ENCODE measurements at places on chromosomes 3 and 15.

- DNase-seq, result no peak
These were observed 362.1 kb downstream of the LRRC3B start for GRCh38 chr3:26984416-26985390.

DNA sequence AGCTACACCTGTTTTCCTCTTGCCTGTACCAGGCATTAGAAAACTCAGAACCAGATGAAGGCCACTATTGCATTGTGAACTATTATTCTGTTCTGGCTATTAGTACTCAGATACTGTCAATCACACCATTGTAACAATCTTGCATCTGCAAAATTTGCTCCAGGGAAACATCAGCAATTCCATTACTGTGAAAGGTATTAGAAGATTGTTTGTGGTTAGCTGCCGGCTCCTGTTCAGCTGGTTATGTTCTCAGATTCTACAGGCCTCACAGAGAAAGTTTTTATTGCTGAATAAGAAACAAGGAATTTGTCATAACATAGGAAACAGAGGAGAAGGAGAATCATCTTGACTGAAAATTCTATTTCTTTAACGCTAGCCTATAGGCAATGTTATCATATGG lies 179.9 kb downstream of the PLOD2 start:
- no peak for DNase-seq

DNA sequence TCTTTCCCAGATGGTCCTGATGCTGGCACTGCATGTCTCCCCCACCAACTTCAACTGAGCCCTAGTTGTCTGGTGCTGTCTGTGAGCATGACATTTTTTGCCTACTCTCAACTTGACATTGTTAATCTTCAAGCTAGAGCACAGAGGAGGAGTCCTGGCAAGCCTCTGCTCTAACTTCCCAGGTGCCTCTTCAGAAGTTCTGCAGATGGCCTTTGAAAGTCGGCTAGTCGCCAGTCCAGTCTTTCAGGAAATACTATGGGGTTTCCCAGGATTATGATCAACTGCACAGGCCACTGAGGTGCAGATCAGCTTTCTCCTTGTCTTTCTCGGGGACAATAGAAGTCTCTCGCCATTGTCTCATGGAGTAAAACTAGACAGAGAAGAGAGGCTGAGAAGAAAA lies 86.7 kb downstream of the ST8SIA2 start:
- no peak for DNase-seq

GRCh38 chr3:10666621-10667020 lies 149.4 kb upstream of the SLC6A11 start:
- no peak for DNase-seq

- DNase-seq, result no peak
These were observed 173.2 kb downstream of the THSD4 start for GRCh38 chr15:71288348-71288955.

DNA sequence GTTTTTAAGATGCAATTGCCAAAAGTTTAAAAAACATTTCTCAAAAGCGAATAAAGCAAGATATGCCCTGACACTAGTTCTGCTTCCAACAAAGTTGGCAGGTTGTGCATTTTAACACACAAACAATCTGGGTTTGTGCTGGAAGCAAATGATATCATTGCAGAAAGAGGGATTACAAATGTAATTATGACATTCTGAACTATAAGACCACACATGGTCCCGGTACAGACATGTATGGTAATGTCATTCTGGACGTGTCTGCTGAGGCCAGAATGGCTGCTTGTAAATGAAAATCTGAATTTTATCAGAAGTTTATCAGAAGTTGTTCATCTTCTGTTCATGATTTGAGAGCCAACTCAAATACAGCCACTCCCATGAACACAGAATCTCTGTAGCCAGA lies 10.7 kb downstream of the TMC3 start:
- DNase-seq, result no peak

- DNase-seq, result no peak
These were observed 49.7 kb upstream of the GPD1L start for GRCh38 chr3:32056559-32057290.

GRCh38 chr3:135444058-135444457 lies 521.5 kb upstream of the PPP2R3A start:
- no peak for DNase-seq

GRCh38 chr3:167814441-167814951 lies 79.0 kb downstream of the SERPINI1 start:
- DNase-seq, result no peak
